ENCODE measurements at places on chromosomes 12 and 14.

- DNase-seq = peak; percentile 47
Observed at GRCh38 chr12:50505675-50506530, 1.1 kb downstream of the DIP2B start.

DNA sequence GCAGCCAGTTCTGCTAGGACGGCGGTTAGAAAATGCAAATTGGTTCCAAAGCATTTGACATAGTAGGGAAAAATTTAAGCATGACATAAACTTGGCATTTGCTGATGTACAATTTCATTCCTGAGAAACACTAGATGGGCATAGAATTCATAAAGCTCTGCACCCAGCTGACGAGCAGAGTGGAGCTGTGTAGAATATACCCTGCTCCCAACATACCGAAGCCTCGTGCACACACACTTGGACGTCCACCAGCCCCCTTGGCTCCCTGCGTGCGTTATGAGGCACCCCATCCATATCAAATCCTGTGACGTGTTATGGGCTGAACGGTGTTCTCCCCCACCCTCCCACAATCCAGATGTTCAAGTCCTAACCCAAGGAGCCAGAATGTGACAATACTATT, 65.4 kb downstream of the CLMN start:
- peak; percentile 66 for DNase-seq

DNA sequence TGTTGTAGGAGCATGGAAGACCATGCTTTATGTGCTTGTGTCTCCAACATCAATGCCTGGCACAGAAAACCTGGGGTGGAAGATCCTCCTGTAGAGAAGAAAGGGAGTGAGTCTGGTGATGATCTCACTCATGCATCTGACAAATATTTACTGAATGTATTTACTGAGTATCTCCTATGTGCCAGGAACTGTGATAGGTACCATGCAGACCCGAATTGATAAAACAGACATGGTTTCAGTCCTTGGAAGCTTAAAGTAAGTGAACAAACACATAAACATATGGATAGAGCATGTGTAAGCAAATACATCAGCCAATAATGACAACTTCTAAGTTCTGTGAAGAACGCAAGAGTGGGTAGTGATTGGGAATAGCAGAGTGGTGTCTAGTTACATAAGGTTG, 117.0 kb upstream of the CCDC198 start:
- no peak for DNase-seq

DNA sequence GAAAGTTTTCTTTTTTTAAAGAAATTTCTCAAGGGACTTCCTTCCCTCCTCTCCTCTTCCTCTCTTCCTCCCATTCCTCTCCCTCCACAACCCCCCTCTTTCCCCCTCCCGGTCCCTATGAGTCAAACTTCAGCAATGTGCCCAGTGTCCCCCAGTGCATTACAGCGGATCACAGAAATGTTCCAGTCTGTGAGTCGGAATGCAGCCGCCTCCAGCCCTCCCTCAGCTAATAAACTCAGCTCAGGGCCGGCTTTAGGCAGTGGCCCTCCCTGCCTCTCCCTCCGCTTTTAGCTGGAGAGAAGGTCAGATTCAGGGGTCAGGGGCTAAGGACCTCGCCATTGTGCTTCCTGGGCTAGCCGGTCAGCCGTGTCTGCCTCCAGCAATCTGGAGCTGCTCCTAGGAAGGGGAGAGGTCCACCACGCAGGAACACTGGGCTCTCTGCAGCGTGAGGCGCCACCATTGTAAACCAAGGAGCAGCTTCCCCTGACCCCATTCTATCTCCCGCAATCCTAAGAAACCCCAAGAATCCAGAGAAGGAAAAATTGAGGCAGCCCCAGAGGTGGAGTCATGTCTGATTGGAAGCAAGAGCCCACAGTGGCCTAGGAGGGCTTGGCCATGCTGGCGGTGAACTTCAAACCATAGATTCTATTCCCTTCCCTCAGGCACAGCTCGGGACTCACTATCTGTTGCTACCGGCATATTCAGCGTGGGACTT, 1.1 kb upstream of the HDAC7 start:
- no peak for DNase-seq

DNA sequence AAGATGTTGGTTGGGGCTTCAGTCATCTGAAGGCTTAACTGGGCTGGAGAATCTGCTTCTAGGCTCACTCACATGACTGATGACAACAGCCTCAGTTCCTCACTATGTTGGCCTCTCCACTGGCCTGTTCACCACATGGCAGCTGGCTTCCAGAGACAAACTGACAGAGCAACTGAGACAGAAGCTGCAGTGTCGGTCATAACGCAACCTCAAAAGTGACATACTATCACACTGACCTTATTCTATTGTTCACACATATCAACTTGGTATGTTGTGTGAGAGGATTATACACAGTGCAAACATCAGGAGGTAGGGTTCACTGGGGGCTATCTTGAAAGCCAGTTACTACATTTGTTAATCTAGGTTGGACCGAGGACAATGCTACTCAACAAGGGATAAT, 92.9 kb downstream of the PAWR start:
- no peak for DNase-seq

DNA sequence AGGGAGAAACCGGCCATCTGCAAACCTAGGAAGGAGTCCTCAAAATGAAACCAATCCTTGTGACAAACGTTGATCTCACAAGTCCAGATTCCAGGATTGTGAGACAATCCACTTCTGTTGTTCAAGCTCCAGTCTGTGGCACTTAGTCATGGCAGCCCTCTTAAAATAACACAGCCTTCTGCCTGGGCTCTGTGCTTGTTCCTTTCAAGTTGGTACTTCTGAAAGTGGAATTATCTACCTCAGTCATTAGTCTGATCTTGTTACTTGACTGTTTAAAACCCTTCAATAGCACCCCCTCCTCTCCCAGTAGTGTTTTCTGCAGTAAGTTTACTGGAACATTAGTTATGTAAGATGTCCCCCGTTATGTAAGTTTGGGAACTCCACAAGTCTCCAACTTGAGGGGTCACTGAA, 111.0 kb upstream of the HIF1A start:
- DNase-seq = no peak

- DNase-seq = no peak
Observed at GRCh38 chr14:99124482-99125105, 147.4 kb downstream of the BCL11B start.

DNA sequence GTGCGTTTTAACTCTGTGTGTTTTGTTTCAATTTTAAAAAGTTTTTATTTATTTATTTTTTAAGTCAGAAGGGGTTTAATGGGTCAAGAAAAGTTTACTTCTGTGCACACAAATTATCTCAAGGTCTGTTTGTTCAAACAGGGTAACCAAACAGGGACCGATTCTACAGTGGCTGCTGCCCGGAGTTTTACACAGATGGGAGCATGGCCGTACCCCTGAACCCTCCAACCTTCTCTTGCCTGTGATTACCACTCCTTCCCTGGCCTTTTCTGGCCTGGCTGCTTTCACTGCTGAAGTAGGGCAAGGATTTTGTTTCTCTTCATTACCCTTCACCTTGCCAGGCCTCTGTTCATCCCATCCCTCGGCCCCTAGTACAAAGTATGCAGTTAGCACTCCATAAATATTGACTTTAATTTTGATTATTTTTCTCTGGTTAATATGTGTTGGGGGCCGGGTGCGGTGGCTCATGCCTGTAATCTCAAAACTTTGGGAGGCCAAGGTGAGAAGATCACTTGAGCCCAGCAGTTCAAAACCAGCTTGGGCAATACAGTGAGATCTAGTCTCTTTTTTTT, 15.8 kb upstream of the FBXL14 start:
- no peak for DNase-seq

GRCh38 chr12:124105546-124105945, 132.5 kb downstream of the ZNF664 start:
- DNase-seq = no peak

- no peak for DNase-seq
Observed at GRCh38 chr14:56817396-56817921, 7.2 kb upstream of the OTX2 start.

GRCh38 chr12:62379026-62379722, 87.5 kb upstream of the MON2 start:
- DNase-seq = no peak

GRCh38 chr12:120539303-120539702, 5.1 kb downstream of the RNF10 start:
- no peak for DNase-seq

DNA sequence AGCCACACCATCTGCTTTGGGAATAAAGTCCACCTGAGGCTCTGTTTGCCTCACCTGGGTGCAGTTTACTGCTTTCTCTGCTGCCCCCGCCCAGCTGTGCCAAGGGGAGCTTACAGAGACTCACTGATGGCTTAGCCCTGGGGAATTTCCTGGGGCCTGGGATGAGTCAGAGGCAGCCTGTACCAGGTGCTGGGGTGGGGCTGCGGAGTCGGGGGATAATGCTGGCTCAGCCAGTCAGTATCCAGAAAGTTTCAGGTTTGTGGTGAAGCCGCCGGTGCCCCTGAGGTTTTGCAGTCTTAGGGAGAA, 22.3 kb downstream of the PLEKHG3 start:
- DNase-seq = peak; percentile 68

DNA sequence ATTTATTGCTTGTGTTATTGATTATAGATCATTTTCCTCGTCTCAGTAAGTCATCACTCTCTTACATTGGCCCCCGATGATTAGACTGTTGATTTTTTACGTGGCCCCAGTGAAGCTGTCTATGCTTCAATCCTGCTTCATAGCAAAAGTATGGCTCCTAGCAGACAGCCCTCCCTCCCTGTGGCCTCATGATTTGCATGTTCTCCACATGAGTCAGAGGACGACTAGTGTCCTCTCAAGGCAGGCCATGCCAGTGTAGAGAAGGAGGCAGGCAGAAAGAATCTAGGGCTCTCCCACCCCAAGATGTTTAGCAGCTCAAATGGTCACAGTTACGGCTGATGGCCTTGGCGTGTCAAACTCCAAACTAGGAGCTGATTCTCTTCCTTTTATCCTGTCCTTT, 59.6 kb downstream of the FIGNL2 start:
- no peak for DNase-seq

GRCh38 chr12:123267991-123268843, 3.4 kb downstream of the CDK2AP1 start:
- peak; percentile 35 for DNase-seq

DNA sequence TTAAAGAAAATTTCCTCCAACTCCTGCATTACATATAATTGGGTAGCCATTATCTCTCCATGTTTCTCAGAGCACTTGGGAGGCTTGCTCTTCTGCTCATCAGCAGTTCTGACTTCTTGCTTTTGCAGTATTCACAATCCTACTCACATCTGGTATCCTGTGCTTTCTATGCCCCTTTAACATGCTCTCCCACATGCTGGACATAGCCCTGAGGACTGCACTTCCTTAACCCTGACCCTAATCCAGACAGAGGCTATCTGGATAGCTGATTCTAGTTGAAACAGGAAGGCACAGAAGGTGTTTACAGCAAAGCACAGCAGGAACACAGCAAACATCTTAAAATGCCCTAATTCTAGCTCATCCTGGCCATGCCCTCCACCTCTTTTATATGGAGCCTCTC, 7.3 kb upstream of the CMAS start:
- no peak for DNase-seq

GRCh38 chr12:64525461-64526160, 73.7 kb downstream of the TBK1 start:
- DNase-seq = no peak

- DNase-seq = no peak
Observed at GRCh38 chr14:77077040-77077439, 21.0 kb upstream of the CIPC start.

- DNase-seq = no peak
Observed at GRCh38 chr14:26170885-26171284, 426.9 kb downstream of the NOVA1 start.

- DNase-seq = no peak
Observed at GRCh38 chr12:94640134-94640928, 10.0 kb downstream of the TMCC3 start.

DNA sequence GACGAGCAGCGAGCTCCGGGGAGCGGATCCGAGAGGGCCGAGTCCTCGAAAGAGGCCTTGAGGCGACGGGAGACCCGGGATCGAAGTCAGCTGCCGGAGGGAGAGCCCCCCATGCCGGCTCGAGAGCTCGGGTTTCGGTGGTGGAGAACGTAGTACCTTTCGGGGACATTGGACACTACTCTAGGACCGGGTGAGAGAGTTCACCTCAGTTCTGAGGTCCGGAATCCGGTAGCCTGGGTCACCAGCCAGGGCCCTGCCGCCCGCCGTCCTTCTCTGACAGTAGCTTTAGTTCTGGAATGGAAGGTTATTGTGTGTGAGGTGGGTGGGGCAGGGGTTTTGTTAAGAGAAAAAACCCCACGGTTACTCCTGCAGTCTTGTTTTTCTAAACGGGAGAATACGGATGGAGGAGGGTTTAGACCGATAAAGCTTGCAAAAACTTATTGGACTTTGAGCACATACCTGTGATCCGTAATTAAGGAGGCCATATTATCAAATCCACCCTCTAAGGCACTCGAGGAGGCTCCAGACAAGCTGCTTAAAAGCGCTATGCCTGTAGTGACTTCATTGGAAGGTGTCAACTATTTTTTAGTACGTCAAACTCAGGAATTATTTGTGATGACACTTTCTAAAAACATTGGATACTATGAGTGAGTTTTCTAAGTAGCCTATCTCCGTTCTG, 765 bp downstream of the SCYL2 start:
- DNase-seq = peak; percentile 45

DNA sequence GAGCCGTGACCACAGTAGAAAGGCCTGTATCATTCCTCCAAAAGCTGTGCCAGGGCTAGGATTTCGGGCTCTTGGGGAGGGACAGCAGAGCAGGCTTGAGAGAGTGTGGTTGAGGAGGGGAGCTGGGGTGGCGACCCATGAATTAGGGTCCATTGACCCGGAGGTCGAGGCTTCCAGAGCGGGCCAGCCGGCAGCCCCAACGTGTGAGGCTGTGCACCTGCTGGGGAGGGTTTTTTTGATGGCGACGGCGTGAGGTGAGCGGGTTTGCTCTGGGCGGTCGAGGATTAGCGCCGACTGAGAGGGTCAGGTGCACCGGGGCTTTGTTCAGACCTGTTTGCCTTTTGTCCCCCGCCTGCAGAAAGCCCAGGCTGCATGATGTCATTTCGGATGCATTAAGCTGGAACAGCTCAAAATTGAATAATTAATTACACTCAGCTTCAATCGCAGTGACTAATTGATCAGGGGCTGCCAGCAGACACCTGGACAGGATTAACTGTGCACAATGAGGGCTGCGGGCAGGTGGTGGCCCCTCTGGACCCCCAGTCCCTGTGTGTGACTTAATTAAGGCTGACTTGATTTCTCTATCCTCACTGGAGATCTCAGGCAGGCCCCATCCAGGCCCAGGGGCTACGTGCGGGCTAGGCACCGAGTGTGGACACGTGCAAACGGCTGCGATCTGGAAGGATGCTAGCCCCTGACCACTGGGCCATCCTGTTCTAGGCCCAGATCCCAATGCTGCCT, 42.1 kb upstream of the MEG3 start:
- DNase-seq = no peak

Measured in NCI-H526 (cell line).